ENCODE measurements at places on chromosomes 2 and 18.

GRCh38 chr18:48065601-48065995 is 135.1 kb upstream of the SMAD2 start:
- DNase-seq = no peak

- no peak for DNase-seq
These were observed 150.7 kb upstream of the SPRED2 start for GRCh38 chr2:65583061-65583460.

DNA sequence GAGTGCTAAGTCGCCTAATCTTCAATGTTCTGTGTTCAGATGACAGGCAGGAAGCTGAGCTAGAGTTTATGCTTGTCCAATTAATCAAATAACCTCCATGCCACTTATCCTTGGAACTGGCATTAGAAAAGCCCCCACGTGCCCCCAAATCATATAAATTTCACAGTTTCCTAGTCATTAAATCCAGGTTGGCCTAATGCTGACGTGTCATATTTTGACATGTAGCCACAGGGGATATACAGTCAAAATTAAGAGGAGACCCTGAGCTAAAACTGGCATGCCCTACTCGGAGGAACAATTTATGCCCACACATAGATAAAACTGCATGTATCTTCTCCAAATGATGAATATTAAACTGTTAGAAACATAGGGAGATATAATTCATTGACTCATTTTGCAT is 101.0 kb downstream of the AFF3 start:
- DNase-seq = no peak

DNA sequence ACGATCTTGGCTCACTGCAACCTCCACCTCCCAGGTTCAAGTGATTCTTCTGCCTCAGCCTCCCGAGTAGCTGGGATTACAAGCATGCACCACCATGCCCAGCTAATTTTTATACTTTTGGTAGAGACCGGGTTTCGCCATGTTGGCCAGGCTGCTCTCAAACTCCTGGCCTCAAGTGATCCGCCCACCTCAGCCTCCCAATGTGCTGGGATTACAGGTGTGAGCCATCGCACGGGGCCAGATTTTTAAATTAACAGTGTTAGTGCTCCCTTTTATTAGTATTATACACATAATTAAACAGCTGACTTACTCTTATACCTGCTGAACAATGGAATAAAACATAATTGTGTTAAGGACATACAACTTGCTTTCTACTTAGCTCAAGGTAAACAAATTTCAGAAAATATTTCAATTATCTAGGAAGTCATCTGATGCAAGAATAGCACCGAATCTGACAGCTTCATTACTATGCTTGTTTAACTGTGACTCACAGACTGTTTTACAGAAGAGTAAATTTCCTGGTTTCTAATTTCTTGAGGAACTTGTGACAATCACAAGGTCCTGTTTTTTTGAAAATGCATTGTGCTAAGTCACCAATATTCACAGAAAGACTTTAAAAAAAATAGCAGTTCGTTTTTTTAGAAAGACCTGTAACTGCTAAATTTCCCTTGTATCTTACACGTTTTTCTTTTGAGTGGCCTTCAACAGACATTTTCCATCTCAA is 51.2 kb downstream of the SPIRE1 start:
- DNase-seq = no peak

DNA sequence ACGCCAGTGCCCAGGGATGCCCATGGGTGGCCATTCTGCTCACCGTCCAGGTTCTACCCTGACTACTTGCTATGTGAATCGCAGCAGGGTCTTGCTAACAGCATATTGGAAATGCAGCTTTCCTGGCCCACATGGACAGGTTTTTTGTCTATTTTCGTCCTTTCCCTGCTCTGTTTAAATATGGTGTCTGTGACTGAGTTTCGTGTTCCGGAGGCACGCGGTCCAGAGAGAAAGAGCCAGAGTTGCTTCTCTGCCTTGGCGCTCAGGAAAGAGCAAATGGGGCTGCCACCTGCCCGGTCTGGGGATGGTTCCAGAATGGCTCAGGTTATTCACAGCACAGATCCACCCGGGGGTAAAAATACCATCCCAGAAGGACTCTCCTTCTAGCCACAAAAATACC is 456.2 kb downstream of the BCL11A start:
- DNase-seq = no peak

- peak; percentile 84 for DNase-seq
These were observed 8.0 kb downstream of the TMBIM1 start for GRCh38 chr2:218284106-218284811.

DNA sequence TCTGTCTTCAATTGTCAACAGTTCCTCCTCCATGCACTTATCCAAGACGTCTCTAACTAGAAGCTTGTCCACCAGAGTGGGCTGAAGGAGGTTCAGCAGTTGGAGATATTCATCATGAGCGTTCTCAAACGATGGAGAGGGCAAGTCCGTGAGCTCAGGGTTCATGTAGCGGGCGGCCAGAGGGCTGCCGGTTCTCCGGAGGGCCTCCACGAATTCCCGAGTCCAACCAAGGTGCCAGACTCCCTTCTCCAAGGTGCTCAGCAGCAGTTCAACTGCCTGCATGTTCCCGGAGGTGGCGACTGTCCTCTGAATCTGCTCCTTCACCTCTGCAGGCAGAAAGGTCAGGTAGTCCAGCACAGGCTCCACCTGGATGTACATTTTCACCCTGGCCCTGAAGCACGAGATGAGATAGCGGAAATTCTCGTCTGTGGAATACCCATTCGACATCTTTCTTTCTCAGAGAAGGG is 590 bp downstream of the IFIH1 start:
- DNase-seq = peak; percentile 14

- no peak for DNase-seq
These were observed 218.1 kb upstream of the CHAC2 start for GRCh38 chr2:53549497-53549896.

DNA sequence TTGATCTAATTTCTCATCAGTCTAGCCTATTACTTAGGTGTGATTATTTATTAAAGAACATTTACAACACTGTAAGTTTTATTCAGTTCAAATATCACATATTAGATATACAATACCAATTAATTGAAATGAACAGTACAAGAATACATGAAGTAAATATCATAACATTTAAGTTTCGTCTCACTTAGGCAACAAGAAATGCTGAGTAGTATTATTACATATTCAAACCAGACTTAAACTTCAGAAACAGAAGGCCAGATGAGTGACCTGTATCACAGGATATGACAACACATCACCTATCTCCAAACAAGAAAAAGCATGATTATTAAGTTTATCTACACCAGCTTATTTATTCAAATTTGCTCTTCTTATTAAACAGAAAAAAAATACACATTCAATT is 48.9 kb downstream of the LONRF2 start:
- DNase-seq = no peak

Measured in hepatic stellate cell (primary cell).